HEK293T (cell line): ENCODE measurements at places on chromosomes 2 and 18.

DNA sequence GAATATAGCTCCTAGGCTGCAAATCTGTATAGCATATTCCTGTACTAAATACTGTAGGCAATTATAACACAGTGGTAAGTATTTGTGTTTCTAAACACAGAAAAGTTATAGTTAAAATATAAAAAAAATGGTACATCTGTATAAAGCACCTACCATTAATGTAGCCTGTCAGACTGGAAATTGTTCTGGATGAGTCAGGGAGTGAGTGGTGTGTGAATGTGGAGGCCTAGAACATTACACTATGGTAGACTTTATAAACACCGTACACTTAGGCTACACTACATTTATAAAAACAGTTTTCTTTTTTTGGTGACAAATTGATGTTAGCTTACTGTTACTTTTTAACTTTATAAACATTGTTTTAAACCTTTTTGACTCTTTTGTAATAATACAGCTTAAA is 226.3 kb downstream of the CCDC85A start:
- no peak for DNase-seq

DNA sequence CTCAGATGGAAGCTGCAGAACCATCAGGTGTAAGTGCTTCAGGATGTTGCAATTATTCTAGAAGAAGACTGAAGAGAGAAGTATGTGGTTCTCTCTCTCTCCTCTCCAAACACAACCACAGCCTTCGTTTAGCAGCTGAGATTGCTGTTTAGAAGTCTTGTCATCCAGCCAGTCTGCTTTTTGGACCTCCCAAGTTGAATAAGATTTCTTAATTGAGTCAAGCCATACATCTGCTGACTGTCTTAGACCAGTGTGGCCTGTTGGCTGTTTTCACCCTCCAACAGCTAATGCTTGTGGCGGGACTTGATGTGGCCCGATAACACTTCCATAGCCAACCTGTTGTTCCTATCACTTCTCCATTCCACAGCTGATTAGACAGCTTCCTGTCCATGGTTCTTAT is 91.3 kb upstream of the TMEM17 start:
- no peak for DNase-seq

GRCh38 chr2:160368988-160369930 is 124.3 kb downstream of the RBMS1 start:
- DNase-seq = no peak

DNA sequence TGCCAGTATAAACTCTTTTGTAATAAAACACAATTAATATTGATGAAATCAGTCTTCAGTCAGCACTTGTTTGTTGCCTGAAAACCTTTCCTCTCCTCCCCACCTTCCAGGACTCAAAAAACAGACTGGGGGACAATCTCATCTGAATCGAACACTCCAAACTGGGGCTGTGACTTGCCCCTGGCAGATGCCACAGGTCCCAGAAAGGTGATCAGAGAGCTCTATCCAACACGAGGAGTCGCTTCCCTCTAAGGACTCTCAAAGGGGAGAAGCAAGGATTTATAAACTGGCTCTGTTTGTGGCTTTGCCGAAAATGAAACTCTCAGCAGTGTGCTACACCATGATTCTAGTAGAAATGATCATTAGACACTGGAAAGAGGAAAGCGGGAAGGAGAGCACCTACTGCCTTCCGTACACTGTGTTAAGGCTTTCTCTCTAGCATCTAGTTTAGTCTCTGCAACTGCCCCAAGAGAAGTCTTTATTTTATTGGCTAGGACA is 199.2 kb downstream of the TGIF1 start:
- DNase-seq = no peak

DNA sequence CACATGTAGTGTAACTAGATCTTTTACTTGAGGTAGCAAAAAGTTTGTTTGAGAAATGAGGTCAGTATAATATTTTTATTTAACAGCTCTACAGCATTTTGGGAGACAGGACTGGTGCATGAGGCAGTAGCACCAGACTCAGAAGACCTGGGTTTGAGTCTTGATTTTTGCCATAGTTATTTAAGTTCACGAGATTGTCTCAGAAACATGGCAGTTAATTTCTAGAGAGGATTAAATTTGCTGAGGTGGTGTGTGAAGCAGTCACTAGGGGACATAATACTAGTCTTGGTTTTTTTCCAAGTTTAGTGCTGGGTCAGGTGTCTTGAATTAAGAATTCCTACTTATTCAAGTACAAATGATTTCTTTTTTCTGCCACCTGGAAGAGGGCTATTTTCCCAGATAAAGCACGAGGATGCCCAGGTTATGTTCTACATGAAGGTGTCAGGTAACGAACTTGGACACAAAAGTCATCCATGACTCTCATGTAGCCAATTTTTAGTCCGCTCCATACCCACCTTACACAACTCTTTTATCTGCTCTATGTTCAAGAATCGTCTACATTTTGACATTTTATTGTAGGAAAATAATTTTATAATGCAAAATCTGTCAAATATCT is 1.4 kb downstream of the MARCHF7 start:
- DNase-seq = no peak

DNA sequence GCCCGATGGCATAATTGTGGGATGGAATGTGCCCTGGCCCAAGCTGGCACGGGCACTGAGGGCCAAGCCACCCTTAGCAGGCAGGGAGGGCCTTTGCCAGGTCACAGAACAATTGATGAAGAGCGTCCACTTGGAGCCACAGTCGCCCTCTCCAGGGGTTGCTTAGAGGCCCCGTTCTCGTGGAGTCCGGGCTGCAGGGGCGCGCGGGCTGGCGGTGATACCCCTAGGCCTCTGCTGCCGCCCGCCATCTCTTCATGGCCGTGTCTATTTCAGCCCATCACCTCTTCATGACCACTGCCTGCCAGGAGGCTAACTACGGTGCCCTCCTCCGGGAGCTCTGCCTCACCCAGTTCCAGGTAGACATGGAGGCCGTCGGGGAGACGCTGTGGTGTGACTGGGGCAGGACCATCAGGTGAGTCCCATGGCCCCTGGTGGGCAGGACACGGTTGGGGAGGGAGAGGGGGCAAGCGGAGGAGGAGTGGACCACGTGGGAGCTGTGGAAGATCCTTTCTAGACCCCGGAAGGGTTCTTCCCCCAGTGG is 17.6 kb downstream of the RAMP1 start:
- no peak for DNase-seq

DNA sequence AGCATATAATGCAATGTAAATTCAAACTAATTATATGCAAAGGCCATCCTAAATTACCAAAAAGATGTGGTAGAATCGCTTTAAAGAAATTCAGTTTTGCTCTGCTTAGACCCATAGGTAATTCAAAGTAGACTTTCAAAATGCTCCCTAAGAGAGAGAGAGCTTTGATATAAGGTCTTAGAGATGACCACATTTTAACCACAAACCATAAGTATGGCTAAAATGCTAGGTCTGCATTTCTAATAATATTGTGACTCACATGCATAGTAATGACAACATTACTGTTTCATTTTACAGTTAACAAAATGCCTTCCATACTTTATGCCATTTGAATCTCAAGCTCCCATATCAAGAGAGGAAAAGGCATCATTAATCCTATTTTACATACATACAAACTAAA is 144.5 kb downstream of the RAD51AP2 start:
- no peak for DNase-seq

DNA sequence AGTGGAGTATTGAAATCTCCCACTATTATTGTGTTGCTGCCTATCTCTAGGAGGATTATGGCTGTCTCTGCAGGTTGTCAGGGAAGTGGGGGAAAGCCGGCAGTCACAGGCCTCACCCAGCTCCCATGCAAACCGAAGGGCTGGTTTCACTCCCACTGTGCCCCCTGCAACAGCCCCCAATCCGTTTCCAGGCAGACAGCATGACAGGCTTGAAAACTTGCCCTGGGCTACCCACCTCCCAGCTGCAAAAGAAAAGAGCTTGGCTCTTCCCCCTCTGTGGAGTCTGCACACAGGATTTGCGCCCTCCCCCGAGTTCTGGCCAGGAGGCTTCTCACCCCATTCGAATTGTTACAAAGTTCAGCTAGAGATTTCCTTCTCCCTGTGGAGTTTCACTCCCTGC is 87.4 kb upstream of the MSTN start:
- no peak for DNase-seq

- DNase-seq = no peak
Measured at GRCh38 chr2:134375935-134376334, 122.1 kb downstream of the MGAT5 start.

DNA sequence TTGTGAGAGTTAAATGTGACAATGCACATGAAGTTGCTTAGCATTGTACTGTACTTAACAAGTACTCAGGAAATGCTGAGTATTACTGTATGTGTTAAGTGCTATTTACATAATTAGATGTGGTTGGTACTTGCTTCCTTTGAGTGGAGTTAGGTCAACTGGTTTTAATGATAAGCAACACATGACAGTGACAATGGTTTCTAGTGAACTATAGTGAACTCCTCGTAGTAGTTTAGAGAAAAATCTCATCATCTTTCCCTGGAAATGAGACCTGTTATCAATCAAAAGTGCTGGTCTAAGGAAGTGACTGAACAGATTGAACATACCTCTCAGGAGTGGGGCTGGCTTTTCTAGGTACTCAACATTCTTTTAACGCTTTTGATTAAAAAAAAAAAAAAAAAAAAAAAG is 29.2 kb upstream of the ZDBF2 start:
- DNase-seq = no peak

DNA sequence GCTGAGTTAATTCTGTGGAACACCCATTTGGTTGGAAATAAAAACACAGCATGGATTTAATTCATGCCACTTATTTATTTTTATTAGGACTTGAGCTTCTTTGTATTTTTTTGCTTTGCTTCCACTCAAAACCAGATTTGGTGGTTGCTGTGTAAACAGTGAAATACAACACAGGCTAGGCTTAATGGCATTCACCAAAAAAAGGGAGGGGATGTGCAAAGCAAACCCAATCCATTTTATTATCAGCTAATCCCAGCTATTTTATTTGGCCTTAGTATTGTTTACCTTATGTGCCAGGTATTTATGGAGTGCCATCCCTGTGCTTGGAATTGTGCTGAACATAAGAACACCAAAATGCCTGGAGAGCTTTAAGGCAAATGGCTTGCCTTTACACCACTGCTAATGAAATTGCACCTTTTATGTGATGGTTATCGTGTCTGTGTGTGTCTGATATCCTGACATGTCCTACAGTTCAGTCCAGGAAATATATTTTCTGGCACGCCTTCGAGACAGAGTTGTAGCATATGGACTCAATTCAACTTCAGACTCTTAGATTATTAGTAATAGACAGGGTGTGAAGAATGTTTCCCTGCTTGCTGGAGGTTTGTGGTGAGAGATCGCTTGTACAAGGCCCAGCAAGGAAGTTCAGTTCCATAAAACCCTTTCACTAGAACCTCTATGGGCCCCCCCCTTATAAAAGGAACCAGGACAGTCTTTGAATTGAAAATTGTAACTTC is 99.6 kb downstream of the PRPF40A start:
- no peak for DNase-seq

- no peak for DNase-seq
Measured at GRCh38 chr2:42274863-42275262, 86.2 kb downstream of the COX7A2L start.

GRCh38 chr2:231185886-231186285 is 12.5 kb upstream of the ARMC9 start:
- DNase-seq = no peak
